ENCODE measurements at places on chromosomes 16 and 17. TPM values are rescaled to one million over a fixed set of nuclear protein-coding genes. Genes with fewer than 3 reads are reported as not detected.

Gene NPIPB6
- 0.29 TPM for polyA plus RNA-seq

Gene TPSG1
- polyA plus RNA-seq: not detected

Gene AATK
- 0.29 TPM for polyA plus RNA-seq

Gene SCNN1B
- 0.24 TPM for polyA plus RNA-seq

Gene TEKT1
- polyA plus RNA-seq: not detected

Measured in IgD-negative memory B cell (primary cell).